ENCODE measurements at places on chromosomes 2 and 18.

GRCh38 chr2:155377266-155377680 is 678.8 kb downstream of the KCNJ3 start:
- DNase-seq: no peak

GRCh38 chr2:74902281-74902860 is 56.1 kb upstream of the POLE4 start:
- DNase-seq: no peak

DNA sequence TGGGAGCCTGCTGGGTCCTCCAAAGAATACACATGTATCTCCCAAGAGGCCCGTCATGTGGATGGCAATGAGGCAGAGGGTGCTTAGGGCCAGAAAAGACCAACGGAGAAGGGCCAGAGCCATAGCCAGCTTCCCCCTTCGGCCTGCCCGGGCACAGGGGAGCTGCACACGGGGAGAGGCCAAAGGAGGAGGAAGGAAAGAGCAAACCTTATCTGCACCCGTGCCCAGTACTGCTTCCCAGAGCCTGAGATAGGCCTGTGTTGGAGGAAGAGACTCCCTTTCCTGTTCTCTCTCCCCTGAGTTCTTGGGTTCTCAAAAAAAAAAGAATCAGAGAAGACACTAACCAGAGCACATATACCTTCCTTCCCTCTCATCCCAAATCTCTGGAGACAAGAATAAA is 250.3 kb downstream of the ANAPC1 start:
- no peak for DNase-seq

GRCh38 chr2:128644718-128645256 is 326.1 kb upstream of the HS6ST1 start:
- no peak for DNase-seq

DNA sequence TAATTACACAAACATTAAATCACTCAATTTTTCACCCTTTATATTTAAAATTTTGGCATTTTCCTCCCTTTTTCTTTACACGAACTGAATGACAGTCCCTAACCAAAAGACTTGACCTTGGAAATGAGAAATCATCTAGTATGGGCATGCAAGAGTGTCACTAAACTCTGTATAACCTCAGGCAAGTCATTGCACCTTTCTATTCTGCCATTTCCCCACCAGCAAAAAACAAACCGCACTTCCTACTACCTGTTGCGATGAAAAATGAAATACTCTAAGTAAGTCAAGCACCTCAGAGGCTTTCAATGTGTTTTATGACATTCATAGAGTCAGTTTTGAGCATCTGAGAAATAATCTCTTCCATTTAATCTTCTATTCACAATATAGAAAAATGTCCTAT is 44.1 kb downstream of the ANKRD44 start:
- no peak for DNase-seq

DNA sequence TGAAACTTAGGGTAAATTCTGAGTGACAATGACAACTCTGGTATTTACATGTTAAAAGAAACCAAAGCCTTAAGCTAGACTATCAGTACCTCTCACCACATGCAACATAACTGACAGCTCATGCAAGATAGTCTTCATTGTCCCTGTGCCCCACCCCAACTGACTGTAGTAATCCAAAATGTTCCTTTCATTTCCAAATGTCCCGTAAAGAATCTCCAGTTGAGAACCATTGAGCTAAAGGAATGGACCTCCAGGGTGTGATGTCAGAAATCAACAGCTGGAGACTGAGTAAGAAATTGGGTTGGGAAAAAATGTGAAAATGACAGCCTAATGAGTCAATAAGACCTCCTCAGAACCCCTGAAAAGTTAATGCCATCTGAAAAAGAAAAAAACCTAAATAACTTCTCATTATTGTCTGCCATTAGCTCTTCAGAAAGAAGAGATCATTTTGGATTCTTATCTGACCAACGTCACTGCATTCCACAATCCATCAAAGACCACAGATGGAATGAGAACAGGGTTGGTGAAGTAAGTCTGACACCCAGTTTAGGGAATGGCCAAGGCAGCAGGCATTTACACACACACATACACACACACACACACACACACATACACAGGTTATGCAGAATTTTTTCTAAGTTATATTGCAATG is 51.7 kb upstream of the ACVR2A start:
- DNase-seq: no peak

DNA sequence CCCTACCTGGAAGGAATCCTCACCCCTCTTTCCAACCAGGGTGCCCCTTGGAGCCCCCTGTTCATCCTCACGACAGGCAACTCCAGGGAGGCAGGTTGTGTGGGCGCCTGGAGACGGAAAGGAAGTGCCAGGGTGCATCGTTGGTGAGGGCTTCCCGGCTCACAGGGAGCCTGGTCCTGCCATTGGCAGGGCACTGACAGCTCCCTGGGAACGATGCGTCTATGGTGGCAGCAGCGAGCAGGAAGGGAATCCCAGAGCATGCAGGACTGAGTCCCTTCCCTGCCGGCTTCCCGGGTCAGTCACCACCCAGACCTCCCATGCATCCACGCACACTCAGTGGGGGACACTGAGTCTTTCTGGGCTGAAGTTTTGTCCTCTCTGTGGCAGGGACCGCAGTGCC is 117.6 kb downstream of the INHBB start:
- DNase-seq: no peak

DNA sequence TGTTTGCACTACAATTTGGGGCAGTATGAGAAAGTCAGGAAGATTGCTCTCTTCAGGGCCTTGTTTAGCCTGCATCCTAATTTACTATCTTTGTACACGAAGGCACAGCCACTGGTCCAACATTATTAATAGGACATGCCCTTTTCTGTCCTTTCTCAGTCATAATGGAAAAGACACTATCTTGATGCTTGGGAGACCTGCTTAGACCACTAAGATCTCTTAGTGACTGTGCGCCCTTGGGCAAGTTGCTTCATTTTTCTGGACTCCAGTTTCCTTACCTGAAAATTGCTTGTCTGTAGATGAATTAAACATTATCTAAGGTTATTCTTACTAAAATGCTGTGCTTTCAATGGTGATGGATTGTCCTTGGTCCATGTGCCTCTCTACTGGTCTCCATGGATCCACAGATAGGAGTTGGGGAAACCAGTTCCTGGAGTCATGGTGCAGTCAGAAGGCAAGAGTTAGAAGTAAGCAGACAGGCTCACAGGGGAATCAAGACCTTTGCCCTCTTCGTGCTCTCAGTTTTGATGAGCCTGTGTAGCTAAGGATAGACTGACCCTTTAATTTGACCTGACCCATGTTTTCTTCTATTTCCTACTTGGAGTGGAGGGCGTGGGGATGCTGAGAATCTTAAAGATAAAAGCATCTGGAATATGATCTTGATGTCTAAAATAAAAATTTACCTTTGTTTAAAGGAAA is 114.0 kb downstream of the RAPGEF4 start:
- DNase-seq: no peak
